ENCODE measurements at places on chromosomes 16 and 17. TPM values are rescaled to one million over a fixed set of nuclear protein-coding genes. Genes with fewer than 3 reads are reported as not detected.

DNA sequence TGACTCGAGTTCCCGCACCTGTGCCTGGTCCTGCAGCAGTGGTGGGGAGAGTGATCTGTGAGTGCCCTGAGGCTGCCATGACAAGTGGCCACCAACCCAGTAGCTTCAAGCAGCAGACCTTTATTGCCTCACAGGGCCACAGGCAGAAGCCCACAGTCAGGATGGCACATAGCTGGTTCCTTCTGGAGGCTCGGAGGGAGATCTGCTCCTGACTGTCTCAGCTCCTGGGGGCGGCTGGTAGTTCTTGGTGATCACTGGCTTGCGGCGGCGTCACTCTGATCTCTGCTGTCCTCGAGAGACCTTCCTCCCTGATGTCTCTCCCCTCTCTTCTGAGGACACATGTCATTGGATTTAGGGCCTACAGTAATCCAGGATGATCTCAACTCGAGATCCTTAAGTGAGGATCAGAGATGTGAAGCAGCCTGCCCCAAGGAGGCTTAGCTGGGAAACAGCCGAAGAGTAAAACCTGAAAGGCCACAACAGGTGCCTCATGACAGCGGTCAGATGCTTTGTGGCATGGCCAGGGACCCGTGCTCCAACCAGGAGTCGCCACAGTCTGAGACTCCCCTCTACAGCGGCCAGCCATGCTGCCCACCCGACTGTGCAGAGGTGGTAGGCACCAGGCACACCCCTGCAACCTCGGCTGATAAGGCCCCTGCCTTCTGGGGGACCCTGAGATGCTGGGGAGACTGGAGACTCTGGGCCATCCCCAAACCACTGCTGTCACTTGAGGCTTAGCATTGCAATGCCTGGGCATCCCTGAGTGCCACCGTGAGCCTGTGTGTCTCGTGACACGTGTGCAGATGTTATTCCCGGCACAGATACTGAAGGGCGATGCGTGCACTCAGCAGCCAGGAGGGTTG, 30.0 kb upstream of the SLC38A10 start:
- no peak for DNase-seq

- no peak for DNase-seq
Observed at GRCh38 chr17:79824234-79824633, 15.0 kb downstream of the CBX4 start.

- DNase-seq: peak; percentile 75
Observed at GRCh38 chr16:87496447-87496801, 3.6 kb upstream of the ZCCHC14 start.

DNA sequence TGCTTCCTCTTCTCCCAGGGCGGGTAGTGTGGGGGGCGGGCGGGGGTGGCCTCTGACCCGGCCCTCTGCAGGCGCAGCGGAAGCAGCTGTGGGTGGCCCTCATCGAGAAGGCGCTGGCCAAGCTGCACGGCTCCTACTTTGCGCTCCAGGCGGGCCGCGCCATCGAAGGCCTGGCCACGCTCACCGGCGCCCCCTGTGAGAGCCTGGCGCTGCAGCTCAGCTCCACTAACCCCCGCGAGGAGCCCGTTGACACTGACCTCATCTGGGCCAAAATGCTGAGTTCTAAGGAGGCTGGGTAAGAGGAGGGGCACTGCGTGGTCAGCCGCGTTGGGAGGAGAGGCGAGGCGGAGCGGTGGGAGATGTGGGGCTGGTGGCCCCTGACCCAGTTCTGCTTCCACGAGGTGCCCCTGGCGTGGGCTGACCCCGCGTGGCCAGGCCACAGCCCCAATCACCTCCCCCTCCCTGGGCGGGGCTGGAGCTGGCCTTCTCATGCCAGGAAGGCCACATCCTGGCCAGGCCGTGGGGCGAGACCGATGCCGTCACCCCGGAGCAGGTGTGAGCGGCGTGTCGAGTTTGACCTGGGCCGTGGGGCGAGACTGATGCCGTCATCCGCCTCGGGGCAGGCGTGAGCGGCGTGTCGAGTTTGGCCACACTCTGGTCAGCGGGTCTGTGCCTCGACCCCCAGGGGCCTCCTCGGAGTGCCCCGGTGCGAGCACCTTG, 10.5 kb upstream of the PRR35 start:
- no peak for DNase-seq

DNA sequence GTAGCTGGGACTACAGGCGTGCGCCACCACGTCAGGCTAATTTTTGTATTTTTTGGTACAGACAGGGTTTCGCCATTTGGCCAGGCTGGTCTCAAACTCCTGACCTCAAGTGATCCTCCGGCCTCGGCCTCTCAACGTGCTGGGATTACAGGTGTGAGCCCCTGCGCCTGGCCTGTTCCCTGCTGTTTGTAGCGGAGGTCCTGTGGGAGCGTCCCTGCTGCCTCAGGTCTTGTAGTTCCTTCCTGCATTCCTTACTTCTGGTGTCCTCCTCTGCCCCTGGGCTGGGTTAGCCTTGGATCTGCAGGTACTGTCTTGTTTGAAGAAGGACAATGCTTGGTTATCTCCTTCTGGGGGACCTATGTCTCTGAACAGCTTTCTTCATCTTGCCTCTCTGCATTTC, 23.6 kb upstream of the G6PC1 start:
- no peak for DNase-seq

DNA sequence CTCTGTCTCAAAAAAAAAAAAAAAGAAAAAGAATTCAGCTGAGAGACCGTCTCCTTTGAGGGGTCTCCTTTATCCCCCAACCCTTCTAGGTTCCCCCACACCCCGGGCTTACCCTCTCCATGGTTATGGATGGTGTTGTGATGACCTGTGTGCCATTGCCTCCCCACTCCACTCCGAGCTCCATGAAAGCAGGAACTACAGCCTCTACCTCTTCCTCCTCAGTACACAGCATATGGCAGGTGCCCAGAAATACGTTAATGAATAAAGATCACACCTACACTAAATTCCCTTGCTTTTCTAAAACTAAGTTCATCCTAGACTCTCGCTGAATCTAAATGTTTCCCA, 17.2 kb downstream of the COPRS start:
- no peak for DNase-seq

GRCh38 chr17:8164815-8165131, 2.0 kb upstream of the VAMP2 start:
- no peak for DNase-seq

GRCh38 chr17:77644181-77645071, 314.1 kb upstream of the TNRC6C start:
- no peak for DNase-seq

- DNase-seq: peak; percentile 63
Observed at GRCh38 chr17:82917699-82918345, 78.0 kb upstream of the ZNF750 start.

DNA sequence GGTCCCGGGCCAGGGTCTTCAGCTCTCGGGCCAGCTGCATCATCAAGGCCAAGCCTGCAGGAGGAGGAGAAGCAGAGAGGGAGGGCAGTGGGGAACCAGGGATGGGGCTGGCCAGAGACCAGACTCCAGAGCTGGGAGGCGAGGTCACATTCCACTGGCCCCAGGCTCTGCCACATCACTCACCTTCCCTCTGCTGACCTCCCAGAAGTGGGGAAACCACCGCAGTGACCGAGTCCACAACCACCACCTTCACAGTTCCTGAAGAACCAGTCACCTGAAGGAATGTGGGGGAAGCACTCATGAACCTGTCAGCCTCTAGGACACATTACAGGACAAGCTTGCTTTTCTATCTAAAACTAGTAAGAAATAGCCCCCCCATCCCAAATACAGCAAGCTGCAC, 16.4 kb downstream of the RAD51D start:
- no peak for DNase-seq

DNA sequence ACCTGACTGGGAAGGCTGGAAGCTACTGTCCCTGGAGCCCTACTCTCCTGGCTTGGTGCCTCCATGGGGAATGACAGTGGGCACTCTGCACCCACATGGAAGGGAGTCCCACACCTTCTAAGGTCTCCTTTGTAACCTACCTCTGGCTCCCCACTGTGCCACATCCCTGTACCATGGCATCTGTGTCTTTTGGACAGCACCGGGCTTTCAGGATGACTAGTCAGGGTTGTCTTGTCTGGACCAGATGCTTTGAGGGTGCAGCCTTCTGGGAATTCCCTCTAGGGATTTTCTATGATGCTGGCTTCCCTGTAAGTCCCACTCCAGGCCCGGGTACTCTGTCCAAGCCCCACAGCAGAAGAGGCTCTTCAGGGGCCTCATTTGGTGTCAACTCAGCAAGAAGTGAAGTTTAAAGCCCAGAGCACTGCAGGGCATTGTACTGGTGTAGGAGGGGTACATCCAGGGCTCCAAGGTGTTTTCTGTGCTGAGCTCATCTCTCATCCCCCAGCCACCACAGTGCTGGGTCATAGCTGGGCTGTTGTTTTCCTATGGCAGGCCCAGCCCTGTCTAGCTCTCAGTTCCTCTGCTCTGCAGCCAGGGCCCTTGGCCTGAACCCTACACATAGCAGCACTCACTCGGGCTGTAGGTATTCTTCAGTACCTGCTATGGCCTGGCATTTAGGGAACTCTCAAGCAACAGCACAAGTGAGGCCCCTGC, 255.3 kb downstream of the CPPED1 start:
- DNase-seq: no peak

DNA sequence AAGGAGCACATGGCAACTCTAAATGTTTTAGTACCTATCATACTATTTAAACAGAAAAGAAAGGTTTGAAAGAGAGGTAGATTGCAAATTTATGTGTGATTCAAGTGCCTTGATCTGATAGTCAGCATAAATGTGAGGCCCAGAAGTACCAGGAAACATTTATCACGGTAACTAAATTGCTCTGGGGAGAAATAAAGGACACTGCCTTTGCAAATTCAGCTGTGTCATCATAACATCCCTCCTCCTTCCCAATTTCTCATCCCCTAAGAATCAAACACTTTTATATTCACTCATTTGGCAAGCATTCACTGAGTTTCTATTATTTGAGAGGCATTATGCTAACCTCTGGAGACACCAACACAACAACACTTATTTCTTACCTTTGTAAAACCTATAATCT, 563.4 kb upstream of the CA10 start:
- DNase-seq: no peak

- DNase-seq: no peak
Observed at GRCh38 chr17:17183744-17184143, 22.4 kb downstream of the PLD6 start.

GRCh38 chr16:59355704-59356103, 621.6 kb upstream of the GOT2 start:
- no peak for DNase-seq

GRCh38 chr16:70437017-70437581, 1.8 kb downstream of the ST3GAL2 start:
- DNase-seq: peak; percentile 48

DNA sequence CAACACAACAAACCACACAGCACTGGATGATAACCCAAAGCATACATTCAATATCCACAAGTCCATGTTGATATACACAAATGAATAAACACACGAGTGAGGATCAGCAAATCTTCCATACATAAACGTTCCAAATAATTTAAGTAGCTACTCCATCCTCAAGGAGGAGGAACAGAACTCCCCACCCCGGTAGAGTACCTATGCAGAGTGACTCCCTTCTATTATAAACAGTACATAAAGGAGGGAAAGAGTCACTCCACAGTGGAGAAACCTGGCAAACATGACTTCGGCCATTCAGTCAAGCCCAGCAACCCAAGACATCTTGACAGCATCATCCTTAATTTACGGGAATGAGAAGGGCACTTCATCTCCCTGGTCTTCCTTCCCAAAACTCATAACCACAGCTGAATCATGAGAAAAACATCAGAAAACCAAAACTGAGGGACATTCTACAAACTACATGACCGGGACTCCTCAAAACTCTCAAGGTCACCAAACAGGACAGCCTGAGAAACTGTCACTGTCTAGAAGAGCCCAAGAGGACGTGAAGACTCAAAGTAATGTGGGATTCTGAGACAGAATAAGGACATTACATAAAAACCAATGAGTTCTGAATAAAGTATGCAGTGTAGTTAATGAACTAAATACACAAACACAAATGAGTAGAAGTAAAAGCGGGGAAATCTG, 5.6 kb downstream of the USP22 start:
- DNase-seq: no peak

- DNase-seq: no peak
Observed at GRCh38 chr16:3285131-3285530, 1.8 kb downstream of the ZNF263 start.

DNA sequence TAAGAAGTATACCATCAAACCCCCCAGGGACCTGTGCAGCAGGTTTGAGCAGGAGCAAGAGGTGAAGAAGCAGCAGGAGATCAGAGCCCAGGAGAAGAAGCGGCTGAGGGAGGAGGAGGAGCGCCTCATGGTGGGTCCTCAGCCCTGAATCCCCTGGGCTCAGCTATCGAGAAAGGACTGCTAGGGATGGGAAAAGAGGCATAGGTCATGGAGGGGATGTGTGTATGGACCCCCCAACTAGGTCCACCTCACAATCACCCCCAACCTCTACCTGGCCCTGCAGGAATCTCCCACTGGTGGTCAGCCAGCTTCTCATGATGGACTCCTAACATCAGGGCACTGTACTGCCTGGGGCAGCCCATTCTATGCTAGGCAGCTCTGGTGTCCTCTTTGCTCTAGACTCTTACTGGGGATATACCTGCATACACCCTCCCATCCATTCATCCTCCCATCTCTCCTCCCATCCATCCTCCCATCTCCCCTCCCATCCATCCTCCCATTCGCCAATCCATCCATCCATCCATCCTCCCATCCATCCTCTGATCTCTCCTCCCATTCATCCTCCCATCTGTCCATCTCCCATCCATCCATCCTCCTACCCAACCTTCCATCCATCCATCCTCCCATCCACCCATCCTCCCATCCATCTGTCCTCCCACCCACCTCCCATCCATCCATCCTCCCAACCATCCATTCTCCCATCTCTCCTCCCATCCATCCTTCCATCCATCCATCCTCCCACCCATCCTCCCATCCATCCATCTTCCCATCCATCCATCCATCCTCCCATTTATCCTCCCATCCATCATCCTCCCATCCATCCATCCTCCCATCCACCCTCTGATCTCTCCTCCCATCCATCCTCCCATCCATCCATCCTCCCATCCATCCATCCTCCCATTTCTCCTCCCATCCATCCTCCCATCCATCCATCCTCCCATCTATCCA, 10.6 kb downstream of the DRC7 start:
- DNase-seq: no peak

DNA sequence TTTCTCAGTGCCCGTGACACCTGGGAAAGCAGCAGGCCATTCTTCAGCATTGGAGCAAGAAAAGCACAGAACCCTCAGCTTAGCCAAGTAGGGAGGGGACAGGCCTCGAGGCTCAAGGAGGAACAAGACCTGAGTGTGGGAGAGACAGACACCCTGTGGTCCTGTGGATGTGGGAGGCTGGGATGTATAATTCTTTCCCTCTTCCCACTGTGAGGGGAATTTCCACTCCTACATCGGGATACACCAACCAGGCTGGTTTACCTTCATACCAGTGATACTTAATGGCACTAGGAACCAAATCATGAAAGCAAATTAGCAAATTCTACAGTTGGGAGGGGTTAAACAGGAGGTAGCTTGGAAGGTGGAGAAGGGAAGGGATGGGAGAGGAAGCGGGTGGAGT, 41.7 kb downstream of the LYRM1 start:
- DNase-seq: no peak

The SEPTIN12 gene
- not detected for total RNA-seq

The KRTAP2-1 gene
- not detected for total RNA-seq

The SHBG gene
- not detected for total RNA-seq

The HS3ST6 gene
- not detected for total RNA-seq

The GSDMA gene
- total RNA-seq: 1.6 TPM

The TPSD1 gene
- total RNA-seq: not detected

The USP43 gene
- 0.38 TPM for total RNA-seq

The GSG1L gene
- not detected for total RNA-seq

The ITGB3 gene
- not detected for total RNA-seq

The PRCD gene
- not detected for total RNA-seq

The KCNJ18 gene
- total RNA-seq: not detected

The ZPBP2 gene
- not detected for total RNA-seq

All from activated CD8-positive, alpha-beta T cell treated with anti-CD3 and anti-CD28 coated beads for 36 hours (primary cell).